ENCODE measurements at places on chromosomes 1 and 21.

DNA sequence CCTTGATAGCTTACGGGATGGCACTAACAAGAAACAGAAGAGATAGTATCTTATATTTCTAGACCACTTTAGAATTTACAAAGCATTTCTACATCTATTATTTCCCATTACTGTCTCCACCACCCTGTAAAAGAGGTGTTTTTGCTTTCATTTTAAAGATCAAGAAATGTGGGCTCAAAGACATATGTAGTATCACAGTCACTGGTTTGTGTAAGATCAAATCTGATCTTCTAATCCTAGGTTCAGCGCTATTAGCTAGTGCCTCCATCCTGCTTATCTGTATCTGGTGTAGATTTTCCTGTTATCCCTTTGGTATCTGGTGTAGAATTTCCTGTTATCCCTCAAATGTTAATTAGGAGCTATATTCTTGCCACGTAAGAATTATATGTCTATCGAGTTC is 23.6 kb upstream of the ZRANB2 start:
- ATAC-seq: no peak

DNA sequence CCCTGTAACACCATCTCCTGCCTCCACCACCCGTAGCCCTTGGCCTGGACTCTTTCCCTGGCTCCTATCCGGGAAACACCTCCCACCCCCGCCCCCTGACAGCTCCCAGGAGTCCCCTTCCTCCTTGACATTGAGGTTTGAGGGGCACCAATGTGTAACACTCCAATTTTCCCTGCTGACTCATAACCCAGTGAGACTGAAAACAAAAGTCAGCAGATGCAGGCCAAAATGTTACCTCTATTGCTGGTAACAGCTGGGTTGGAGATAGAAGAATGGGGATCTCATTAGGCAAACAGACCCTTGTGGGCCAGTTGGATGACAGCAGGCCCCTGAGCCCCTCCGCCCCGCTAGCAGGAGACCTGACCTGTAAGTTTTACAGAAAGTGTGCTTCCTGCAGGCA is 237.2 kb downstream of the KAZN start:
- no peak for ATAC-seq

DNA sequence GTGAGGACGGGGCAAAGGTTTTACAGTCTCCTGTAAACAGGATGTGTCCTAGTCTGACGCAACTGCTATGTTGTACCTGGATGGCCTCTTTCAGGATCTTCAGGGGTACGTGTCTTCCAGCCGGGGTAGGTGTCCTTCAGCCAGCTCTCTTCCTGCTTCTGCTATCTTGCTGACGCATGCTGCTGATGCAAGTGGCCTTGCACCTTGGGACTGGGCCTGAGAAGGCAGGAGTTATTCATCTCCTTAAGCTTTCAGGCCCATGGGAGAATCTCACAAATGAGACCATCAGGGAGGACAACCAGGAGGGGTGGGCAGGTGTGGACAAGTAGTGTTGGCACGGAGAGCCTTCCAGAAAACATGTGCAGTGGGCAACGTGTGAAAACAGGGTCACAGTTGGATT is 7.9 kb upstream of the SPRR1B start:
- ATAC-seq: no peak

GRCh38 chr1:143625886-143626285 is 345.9 kb downstream of the FAM72C start:
- no peak for ATAC-seq

GRCh38 chr1:9196129-9197040 is 38.2 kb upstream of the H6PD start:
- peak; percentile 46 for ATAC-seq

GRCh38 chr1:160618763-160619274 is 28.0 kb downstream of the SLAMF1 start:
- ATAC-seq: no peak

- ATAC-seq: no peak
These were observed 33.4 kb downstream of the ATF3 start for GRCh38 chr1:212641956-212642355.

GRCh38 chr21:35075546-35075945 is 26.4 kb upstream of the RUNX1 start:
- no peak for ATAC-seq

- ATAC-seq: no peak
These were observed 45.0 kb upstream of the CXADR start for GRCh38 chr21:17467829-17468228.

- ATAC-seq: no peak
These were observed 69.2 kb upstream of the KIF26B start for GRCh38 chr1:245085508-245086095.

DNA sequence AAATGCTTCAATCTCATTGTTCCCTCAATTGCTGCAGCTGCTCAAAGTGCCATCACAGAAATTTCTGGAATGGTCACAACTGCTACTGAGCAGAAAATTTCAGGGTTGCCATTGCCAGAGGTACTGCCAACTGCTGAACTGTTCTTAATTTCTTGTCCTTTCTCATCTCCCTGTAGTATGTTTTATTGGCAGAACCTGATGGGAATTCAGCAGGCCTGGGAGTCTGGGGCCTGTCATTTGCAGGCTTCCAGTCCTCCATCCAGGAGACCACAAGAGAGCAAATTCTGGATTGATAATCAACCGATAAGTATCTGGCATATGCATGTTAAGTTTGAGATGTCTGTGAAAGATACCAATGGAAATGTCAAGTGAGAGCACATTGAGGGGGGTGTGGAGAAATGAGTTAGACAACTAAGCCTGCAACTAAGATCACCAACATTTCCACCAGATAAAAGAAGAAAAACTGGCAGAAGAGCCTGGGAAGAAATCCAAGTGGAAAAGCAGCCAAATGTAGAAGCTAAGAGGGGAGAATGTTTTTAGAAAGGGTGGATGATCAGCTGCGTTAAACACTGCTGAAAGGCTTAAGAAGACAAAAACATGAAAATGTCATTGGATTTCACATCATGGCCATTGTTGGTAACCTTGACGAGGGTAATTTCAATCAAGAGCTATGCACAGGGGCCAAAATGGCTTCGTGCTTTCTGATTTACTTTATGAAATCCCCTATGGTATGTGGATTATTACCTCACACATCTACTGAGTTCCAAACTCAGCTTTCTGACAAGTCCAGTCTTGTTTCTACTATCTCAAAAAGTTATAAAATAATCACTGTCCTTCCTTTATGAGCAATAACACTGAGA is 648.1 kb downstream of the PLPP3 start:
- ATAC-seq: no peak

DNA sequence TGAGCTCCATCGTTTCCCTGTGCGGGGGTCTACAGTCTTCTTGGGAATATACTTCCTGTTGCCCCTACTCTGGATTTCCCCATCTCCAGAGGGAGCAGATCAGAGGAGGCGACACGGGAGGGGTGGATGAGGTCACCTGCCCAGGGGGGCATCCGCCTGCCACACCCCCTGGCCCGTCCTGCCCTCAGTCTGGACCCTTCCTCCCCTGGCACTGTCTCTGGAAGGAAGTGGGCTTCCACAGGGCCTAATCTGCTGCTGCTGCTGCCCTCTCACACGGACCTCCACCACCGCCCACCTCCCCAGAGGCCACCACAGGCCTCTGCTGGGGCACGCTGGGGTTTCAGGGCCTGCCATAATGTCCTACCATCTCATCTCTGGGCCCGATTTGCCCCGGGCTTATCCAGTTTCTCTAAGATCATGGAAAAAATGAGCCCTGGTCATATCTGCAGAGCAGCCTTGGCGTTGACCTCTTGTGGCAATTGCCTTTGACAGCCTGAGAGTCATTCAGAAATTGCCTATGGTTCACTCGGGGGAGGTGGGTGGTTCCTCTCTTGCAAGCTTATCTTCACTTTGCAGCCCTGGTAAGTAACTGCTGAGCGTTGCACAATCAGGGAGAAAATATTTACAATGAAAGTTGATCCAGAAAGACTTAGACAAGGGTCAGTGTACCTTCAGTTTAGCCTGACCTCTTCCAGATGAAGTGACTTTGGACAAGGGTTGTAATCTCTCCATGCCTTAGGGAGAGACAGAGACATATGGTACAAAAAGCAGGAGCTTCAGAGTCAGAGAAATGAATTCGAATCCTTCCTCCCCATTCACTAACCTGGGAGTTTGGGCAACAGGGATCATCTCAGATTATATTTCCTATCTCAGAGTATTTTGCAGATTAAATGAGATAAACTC is 252.4 kb downstream of the TOMM20 start:
- peak; percentile 27 for ATAC-seq

DNA sequence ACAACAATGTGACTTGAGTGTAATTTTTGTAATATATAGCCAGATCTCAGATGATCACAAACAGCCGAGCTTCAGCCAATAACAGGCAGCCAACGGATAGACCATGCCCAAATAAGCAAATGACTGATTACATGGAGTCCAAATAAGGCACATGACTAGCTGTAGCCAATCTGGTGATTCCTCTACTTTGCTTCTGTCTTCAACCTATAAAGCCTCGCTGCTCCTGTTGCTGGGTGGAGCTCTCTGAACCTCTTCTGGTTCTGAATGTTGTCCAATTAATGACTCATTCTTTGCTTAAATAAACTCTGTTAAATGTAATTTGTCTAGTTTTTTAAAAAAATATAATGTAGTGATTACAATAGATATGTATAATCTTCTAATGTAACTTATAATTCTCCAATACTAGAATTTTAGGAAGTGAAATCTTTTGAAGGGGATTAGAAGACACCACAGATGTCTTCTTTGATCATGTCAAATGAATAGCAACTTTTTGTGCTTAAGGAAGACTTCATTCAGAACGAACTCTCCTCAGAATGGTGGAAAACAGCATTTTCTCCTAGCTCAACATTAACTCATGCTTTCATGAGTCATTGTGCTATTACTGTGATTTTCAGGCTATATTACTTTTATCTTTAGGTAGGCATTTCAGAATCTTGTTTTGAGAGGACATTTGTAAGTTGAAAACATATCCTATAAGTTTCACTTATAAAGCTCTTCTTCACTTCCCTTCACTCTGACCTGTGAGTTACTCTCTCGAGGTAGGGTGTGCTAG is 857.8 kb upstream of the B3GALT2 start:
- ATAC-seq: no peak

DNA sequence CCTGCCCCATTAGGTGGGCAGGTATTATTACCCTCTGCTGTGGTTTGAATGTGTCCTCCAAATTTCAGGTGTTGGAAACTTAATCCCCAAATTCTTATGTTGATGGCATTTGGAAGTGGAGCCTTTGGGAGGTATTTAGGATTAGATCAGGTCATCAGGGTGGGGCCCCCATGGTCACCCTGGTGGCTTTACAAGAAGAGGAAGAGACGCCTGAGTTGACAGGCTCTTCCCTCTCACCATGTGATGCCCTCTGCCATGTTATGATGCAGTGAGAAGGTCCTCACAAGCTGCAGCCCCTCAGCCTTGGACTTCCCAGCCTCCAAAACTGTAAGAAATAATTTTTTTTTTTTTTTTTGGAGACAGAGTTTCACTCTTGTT is 8.8 kb upstream of the THEMIS2 start:
- ATAC-seq: no peak

GRCh38 chr1:222898191-222898527 is 83.3 kb downstream of the DISP1 start:
- ATAC-seq: no peak

DNA sequence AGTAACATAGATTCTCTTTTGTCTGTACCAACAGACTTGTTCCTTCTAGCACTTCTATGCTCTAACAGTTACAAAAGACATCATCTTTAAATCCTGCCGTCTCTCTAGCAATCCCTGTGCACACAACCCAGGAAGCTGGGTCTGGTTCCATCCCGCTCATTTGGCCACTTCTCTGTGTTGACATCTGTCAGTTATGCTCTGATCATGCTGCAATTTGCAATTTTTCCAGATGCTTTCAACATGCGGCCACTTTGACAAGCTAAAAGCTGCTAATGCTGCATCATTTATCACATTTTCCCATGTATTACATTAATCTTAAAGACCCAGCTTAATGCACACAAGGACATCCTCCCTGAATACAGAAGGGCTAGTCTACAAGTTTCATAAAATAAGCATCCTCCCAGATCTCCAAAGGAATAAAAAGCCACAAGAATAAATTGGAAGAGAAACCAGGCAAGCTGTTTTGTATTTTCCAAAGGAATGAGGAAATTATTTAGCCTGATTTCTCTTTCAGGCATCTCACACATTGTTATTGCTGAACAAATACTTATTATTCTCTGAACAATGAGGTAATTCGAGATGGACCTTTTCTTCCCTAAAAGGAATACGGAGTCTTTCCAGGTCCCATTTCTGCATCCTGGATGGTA is 19.0 kb upstream of the LRRC52 start:
- ATAC-seq: no peak

GRCh38 chr1:156025876-156026275 is 5.1 kb upstream of the SSR2 start:
- ATAC-seq: peak; percentile 61

DNA sequence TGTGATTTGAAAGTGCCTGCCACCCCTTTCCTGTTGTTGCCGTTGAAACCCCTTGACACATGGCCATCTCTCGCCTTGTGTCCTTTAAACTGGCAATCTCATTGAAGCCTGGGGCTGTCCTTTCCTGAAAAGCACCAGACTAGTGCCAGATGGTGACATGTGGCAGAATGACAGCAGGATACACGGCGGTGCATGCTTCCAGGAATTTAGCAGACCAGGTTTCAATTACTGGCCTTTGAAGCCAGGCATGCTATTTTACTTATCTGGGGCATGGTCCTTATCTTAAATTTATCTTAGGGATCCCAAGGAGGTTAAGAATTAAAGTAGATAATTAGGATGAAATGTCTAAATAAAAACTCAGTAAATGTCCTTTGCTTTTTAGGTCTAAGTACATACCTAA is 15.2 kb downstream of the PLPPR4 start:
- ATAC-seq: no peak

DNA sequence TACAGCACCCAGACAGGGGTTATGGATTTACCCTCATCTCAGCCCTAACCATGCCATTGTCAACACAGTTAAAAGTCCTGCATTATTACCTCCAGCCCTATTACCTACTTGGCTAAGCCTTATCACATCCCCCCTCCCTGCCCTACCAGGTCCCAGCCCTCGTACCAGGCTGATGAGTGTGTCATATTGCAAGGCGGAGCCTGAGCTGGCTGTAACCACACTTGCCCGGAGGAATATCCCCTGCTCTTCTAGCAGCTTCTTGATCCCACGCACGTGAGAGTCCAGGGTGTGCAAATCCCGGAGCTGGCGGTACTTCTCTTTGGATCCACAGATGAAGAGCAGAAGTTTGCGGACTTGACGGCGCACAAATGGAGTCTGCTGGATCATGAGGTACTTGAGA is 87.4 kb downstream of the UBR4 start:
- ATAC-seq: no peak

DNA sequence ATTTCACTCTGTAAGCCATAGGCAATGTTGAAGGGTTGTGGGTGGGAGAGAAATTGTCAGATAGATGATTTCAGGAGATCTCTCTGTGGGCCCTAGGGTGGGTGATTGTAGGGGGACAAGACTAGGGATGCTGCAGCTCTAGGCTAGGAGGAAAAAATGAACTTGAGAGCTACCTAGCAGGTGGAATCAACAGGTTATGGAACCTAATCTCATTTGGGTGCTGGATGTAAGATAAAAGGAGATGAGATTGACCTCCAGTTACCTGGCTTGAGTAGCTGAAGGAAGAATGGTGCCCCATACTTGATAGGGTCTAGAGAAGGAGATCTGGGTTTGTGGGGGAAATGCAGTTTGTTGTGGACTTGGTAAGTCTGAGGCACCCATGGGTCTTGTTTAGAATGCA is 396.5 kb downstream of the RRAGC start:
- no peak for ATAC-seq

- ATAC-seq: no peak
These were observed 9.3 kb upstream of the MMEL1 start for GRCh38 chr1:2642131-2642559.

- ATAC-seq: no peak
These were observed 50.1 kb upstream of the KRTAP19-8 start for GRCh38 chr21:31088474-31088751.

GRCh38 chr1:96808191-96808590 is 86.6 kb downstream of the PTBP2 start:
- ATAC-seq: no peak

Measured in activated CD4-positive, CD25-positive, alpha-beta regulatory T cell treated with anti-CD3 and anti-CD28 coated beads, Interleukin-2, amount 50 U/mL, for 24 hours (primary cell).